Activated CD8-positive, alpha-beta T cell treated with anti-CD3 and anti-CD28 coated beads for 36 hours (primary cell): ENCODE measurements at places on chromosomes 7 and 10. TPM values are rescaled to one million over a fixed set of nuclear protein-coding genes. Genes with fewer than 3 reads are reported as not detected.

The ACTL6B gene
- total RNA-seq = not detected

The A1CF gene
- not detected for total RNA-seq

The TLX1 gene
- total RNA-seq = not detected

The PSD gene
- total RNA-seq = 10.4 TPM

The BCCIP gene
- 117 TPM for total RNA-seq

The EIF5AL1 gene
- total RNA-seq = 1.0 TPM

The PUS7 gene
- total RNA-seq = 36.5 TPM

The PON3 gene
- not detected for total RNA-seq

The NKX2-3 gene
- total RNA-seq = not detected

The ZNF239 gene
- 1.3 TPM for total RNA-seq
